ENCODE measurements at places on chromosomes 16 and 17.

DNA sequence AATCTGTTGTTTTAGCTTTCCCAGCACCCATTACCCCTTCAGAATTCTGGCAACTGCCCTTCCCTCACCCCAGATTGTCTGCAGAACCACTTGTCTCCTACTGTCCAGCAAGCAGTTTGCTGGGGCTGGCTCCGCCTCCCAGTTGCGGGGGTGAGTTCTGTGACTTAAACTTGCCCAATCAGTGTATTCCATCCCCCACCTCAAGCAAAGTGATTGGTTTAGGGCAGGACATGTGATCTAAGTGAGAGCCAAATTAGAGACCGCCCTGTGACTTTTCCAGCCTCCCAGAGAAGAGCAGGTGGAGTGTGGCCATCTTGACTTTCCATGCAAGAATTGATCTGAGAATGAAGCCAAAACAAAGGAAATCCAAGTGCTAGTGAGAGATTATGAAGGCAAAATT, 22.7 kb upstream of the SRCIN1 start:
- DNase-seq, result no peak

DNA sequence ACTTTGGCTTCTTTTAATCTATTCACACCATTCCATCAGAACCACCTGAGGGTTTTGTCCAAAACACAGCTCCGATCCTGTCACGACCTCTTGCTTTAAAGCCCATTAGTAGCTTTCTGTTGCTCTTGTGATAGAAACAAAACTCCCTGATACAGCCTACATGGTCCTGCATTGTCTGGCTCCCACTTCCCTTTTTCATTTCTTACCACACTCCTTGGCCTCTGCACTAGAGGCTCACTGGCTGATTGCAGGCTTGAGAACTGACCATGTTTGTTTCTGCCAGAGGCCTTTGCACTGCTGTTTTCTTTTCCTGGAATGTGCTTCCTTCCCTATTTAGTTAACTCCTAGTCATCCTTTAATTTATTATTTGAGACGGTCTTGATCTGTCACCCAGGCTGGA, 23.7 kb downstream of the IST1 start:
- DNase-seq, result no peak

DNA sequence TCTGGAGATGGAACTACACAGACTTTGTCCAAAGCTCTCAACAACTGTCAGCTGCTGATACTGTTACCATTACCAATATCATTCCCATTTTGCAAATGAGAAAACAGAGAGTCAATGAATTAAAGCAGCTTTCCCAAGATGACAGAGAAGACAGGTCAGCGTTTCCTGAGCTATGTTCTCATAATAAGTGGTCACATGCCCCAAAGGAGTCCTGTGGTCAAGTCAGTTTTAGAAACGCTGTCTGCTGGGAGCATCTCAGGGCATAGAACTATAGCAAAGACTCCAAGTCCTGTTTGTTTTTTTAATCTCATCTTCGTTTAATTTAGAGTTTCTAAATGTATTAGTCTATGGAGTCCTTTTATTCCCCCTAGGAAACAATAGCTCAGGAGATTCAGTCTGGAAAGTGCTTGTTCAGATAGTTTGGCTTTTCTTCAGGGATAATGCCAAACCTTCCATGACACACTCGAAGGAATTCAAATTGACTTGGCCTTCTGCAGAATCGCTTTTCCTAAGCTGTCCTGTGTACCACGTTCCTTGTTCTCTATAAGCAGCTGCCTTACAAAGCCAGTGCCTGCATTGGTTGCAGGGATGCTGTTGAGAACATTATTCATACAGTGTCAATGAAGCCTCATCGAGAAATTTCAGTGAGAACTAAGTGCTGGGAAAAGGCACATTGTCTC, 12.1 kb downstream of the CCDC42 start:
- no peak for DNase-seq

- DNase-seq, result no peak
Measured at GRCh38 chr16:70258946-70259345, 7.2 kb upstream of the EXOSC6 start.

- peak; percentile 32 for DNase-seq
Measured at GRCh38 chr17:773467-774312, 8.4 kb downstream of the GLOD4 start.

DNA sequence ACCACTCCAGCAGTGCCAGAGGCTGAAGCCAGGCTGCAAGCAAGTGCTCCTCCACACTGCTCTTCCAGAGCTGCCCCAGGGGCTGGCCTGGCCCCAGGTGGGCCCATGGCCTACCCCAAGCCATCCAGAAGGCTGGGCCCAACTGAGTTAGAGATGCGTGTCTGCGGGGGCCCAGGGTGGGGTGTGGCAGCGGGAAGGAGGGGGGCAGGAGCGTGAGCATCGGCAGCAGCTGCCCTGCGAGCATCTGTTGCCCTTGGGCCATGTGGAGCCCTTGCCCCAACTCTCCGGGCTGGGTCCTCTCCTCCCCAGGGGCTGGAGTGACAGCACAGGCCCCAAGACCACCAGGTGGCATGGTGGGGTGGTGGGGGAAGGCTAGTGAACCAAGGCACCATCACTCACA, 7.3 kb upstream of the SREBF1 start:
- DNase-seq, result no peak

DNA sequence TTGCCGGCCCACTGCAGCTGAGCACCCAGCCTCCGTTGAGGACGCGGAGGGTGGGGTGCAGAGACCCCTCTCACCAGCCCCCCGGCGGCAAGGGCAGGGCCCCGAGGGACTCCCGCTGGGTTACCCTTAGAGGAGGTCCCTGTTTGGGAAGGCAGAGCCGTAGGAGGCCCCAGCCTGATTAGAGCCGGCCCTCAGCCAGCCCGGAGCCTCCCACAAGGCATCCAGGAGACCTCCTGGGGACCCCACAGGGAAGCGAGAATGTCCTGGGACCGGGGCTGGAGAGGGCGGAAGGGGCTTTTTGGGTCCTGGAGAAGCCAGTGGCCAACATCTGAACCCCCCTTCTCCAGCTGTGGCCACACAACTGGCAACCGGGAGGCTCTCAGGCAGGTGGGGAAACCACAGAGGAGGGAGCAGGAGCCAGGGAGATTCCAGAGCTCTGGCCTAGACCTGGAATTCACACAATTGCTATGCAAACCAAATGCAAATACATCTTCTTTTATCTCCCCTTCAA, 21.7 kb upstream of the SP6 start:
- no peak for DNase-seq

DNA sequence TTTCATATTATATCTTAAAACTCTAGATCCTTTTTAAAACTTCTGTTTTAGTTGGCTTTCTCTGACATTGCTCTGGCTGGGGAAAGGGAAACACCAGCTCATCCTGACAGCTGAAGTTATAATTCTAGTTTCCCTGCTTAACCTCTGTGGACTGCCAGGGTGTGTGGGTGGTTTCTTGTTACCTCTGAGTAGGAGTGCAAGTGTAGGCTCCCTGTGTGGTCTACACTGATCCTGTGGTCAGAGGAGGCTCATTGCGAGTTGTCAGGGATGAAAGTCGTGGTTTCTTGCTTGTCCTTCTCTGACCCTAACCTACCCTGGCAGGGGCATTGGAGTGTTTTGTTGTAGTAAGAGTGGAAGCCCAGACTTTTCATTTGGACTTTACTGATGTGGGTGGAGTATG, 221.0 kb downstream of the UTP18 start:
- no peak for DNase-seq

GRCh38 chr17:39667262-39667944, 850 bp upstream of the PNMT start:
- DNase-seq, result peak; percentile 18

GRCh38 chr16:68022278-68022727, 729 bp downstream of the DDX28 start:
- no peak for DNase-seq

GRCh38 chr17:66533572-66533971, 231.2 kb downstream of the PRKCA start:
- no peak for DNase-seq

- peak; percentile 58 for DNase-seq
Measured at GRCh38 chr17:43907425-43907981, at the start of gene MPP2. Gene MPP2 (minus strand): TSS chr17:43907536. CDS start chr17:43904460, 3,076 bp downstream.

DNA sequence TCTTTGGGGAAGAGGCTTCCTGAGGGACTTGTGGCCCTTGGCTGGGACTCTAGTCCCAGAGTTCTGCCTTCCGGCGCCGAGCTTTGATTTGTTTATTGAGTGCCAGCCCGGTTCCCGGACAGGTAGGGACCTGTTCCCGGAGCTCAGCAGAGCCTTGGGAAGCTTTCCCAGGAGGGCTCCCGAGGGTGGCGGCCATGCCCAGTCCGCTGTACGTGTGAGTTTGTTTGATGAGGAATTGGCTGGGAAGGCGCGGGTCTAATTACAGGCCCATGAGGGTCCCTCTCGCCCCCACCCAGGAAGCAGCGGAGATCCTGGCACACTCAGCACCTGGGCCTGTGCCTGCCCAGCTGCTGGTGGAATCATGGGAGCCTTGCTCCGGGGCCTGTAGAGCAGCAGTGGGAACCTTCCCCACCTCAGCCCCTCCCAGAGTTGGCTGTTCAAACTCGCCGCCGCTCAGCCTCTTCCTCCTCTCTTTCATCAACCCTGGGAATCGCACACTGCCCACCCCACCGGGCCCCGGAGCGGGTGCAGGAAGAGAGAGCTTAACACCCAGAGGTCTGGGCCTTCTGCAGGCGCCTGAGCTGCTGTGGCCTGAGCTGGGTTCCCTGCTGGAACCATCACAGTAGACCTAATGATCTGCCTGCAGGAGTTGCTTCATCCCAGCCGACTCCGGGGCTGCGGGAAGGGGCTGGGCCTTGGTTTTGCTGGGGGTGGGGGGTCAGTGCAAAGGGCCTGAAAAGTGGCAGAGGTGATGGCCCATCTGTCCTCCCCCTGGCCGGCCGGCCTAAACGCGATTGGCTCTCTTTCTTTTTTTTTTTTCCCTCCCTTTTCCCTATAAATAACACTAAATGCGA, 313.7 kb downstream of the SEC14L1 start:
- peak; percentile 36 for DNase-seq

DNA sequence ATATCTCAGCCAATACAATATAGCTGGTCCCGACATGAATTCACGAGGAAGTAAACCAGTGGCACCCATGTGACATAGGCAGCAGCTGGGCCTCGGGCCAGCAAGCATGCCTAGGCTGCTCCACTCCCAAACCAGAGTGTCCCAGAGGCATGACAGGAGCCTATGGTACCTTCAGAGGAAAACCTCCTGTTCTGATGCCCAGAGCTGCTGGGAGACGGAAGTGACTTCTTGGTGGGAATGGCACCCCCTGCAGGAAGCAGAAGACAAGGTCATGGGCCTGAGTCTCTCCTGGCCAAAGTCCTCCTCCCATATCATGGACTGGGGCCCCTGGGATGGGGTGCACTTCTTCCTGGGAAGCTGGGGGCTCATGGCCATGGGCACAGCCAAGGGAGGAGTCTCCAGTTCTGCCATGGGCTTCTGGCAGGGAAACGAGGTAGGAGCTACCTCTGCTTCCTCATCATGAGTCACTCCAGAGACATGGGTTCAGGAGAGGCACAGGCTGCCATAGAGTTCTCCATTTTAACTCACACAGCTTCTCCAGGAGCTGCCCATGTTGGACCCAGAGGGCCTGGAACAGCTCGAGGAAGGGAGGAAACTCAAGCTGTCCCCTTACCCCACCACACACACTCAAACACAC, 13.4 kb downstream of the FBF1 start:
- no peak for DNase-seq

DNA sequence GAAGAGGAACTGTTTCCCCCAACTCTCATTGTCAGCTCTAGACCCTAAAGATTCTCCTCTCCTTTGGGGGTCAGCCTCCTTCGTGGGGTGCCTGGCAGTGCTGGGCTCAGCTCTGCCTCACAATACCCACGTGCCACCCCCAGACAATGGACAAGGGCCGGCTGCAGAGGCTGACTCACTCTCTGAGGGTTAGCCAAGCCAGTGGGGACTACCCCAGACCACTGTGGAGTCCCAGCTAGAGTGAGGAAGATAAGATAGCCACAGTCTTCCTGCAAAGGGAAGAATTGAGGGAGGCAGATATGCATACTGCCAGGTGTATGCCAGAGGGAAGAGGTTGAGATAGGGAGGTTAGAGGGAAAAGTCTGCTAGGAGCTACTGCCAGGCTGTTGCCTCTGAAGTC, 13.5 kb upstream of the MTMR4 start:
- DNase-seq, result no peak

GRCh38 chr16:68299571-68300453, 10.9 kb downstream of the SLC7A6OS start:
- no peak for DNase-seq

GRCh38 chr17:14746822-14747602, 446.1 kb downstream of the HS3ST3B1 start:
- DNase-seq, result no peak

GRCh38 chr17:27384726-27385125, 71.5 kb upstream of the KSR1 start:
- DNase-seq, result no peak

- no peak for DNase-seq
Measured at GRCh38 chr16:11994143-11995119, 17.9 kb downstream of the SNX29 start.

- no peak for DNase-seq
Measured at GRCh38 chr17:1724869-1725641, 551 bp downstream of the WDR81 start.

GRCh38 chr17:71846561-71847110, 274.2 kb upstream of the SOX9 start:
- no peak for DNase-seq

DNA sequence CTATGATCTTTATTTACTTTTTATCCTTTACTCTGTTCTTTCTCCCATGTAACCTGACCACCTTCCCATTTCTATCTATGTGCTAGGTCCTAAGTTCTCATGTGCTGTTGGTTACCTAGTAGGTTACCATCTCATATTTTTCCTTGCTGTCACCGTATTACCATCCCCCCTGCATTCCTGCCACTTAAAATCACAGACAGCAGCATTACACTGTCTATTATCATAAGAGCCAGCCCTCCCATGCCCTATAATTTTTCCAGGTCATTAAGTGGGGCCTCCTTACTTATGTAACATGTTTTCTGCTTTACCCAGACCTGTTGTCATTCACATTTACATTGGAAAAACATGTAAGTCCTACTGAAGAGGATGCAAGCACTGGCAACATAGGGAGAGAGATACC, 202.9 kb downstream of the HS3ST3A1 start:
- DNase-seq, result no peak

GRCh38 chr16:11499295-11500089, 87.2 kb downstream of the LITAF start:
- DNase-seq, result no peak

GRCh38 chr17:21272881-21273792, 11.4 kb upstream of the MAP2K3 start:
- DNase-seq, result no peak

GRCh38 chr17:79659376-79659775, 48.5 kb upstream of the RBFOX3 start:
- DNase-seq, result no peak

GRCh38 chr16:57837305-57838125, 35.2 kb upstream of the KIFC3 start:
- no peak for DNase-seq

- no peak for DNase-seq
Measured at GRCh38 chr17:33218698-33219601, 74.1 kb downstream of the ASIC2 start.

Measured in stimulated activated naive CD8-positive, alpha-beta T cell treated with anti-CD3 and anti-CD28 coated beads, Interleukin-15, Interleukin-2, amounts not matched to agents 100 U/mL and 50 U/mL, for 24 hours (primary cell).